NCI-H1048 (cell line): ENCODE measurements at places on chromosomes 16 and 17.

GRCh38 chr16:31273187-31273586 lies 13.4 kb downstream of the ITGAM start:
- no peak for DNase-seq

DNA sequence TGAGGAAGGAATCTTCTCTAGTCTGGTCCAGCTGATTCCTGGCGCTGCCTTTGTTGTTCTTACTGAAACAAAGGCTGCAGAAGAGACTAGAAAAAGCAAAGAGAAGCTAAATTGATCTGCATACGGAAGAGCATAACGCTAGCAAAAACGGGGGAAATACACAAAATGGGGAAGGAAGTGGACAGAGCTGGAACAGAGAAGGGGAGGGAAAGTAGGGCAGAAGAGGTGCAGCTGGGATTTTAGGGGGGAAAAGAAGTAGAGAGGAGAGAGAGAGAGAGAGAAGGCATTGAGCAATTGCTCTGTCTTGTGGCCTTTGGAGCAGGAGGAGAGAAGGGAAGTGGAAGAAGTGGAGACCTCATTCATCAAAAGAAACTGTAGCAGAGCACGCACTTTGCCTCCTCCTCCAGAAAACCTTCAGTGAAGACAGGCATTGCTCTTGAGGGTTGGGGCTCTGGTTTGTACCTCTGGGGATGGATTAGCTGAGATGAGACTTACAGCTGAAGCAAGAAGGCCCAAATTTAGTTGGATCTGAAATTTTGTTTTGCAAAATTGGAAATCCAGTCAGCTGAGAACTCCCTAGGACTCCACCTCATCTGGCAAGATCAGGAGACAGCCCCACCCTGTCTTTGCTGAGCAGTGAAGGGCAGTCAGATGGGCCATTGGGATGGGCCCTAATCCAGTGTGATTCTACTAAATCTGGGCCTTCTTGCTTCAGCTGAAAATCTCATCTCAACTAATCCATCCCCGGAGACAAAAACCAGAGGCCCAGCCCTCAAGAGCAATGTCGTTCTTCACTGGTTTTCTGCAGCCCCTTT lies 55.8 kb downstream of the CDRT4 start:
- no peak for DNase-seq

GRCh38 chr16:73923951-73924350 lies 372.7 kb upstream of the PSMD7 start:
- no peak for DNase-seq

- no peak for DNase-seq
Observed at GRCh38 chr17:64091116-64091515, 38.8 kb downstream of the ERN1 start.

DNA sequence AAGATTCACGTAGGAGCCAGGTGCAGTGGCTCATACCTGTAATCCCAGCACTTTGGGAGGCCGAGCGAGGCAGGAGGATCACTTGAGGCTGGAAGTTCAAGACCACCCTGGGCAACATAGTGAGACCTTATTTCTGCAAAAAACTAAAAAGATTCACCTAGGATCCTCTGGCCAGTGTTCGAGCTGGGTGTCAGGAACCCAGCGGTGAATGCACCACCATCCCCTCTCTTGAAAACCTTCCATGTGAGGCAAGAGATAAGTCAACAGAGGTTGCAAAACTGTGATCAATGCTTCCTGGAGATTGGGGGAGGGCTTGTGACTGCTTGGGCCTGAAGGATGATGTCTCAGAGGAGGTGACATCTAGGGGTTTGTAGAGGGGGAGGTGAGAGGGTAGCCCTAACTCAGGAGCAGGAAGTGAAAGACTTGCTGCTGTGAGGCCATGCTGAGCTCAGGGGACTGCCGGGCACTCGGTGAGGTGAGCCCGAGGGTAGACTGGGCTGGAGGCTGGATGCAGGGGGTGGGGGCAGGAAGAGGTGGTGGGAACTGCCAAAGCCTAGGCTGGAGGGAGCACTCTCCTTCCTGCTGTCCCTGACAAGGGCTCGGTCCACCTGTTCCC lies 11.7 kb downstream of the GJD3 start:
- no peak for DNase-seq

GRCh38 chr17:10045871-10046658 lies 141.0 kb upstream of the RCVRN start:
- no peak for DNase-seq

DNA sequence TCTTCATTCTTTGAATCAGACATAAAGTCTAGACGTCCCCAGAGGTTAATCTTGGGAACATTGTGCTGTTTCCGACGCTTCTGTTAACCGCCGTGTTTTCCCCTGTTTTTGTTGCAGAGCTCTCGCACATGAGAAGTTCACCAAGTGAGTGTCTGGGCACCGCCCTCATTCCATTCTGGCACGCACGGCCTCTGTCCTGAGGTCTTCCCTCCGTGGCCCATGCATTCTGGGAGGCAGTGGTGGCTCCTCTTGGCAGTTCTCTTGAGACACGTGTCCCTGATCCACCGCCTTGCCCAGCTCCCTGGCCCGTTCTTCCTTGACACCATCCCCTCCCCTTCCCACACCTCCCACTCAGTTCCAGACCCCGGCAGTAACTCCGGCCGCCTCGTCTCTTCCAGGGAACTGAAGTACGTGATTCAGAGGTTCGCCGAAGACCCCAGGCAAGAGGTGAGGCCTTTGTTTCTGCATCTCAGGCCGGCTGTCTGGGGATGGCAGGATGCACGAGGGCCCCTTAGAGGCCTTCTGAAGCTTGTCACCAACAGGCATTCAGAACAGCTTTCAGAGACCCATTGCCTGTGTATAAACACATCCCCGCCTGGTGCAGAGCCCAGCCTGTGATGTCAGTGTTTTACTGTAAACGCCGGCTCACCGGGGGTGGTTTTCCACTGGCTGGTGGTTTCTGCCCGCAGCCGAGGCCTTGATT lies 85.9 kb upstream of the PLCG2 start:
- no peak for DNase-seq

DNA sequence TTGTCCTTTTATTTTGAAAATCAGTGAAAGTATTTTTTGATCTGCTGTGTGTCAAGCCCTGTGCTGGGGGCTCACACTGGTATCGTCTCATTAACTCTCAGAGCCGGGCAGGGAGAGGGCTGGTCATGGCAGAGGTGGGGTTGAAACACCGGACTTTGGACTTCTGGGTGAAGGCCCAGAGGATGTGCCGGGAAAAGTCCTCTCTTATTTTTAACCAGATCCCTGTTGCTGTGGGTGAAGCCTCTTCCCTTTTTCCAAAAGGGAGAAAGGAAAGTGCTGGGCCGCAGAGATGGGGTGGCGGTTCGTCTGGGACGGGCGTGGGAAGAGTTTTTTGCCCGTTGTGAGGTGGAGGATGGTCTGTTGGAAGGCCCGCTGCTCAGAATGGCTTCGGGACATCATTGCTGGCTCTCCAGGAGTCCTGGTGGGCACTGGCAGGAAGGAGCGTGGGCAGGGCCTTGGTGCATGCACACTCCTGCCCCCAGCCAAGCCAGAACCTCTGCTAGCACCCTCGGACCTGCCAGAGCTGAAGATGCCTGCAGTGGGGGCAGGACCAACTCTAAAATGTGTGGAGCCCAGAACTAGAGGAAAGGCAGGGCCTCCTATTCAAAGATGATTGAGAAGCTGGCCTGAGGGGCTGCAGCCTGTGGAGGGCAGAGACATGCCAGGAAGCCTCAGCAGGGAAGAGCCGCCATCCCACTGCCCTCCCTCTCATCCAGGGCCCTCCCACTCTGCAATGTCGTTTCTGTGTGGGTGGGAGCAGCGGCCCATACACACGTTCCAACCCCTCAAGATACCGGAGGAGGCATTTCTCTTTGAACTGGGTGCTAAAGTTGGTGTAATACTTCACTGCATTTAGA lies 213.2 kb downstream of the CCDC182 start:
- DNase-seq, result no peak

GRCh38 chr16:12195296-12195695 lies 218.8 kb downstream of the SNX29 start:
- DNase-seq, result no peak

GRCh38 chr17:9702914-9703780 lies 57.8 kb downstream of the USP43 start:
- no peak for DNase-seq

- no peak for DNase-seq
Observed at GRCh38 chr16:1152123-1152638, 725 bp upstream of the CACNA1H start.

GRCh38 chr17:63842173-63842539 lies 329 bp downstream of the SMARCD2 start:
- DNase-seq, result no peak

DNA sequence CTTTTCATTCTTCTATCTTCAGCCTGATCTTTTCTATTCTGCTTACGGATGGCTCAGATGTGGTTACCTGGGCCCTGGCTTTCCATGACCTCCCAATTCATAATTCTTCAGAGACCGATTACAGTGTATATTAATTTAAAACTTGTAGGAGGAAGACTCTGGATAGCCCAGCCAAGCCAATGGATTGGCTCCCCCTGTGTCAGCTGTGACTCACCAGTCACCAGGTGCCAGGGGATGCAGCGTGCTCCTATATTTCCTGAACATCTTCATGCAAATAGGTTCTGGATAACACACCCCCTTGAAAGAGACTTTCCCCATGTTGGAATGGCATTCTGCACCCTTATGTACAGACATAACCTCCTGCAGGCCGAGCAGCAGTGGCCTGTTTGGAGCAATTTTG lies 208.3 kb upstream of the WSCD1 start:
- DNase-seq, result no peak

GRCh38 chr16:30026449-30026848 lies 3.5 kb downstream of the C16orf92 start:
- no peak for DNase-seq

DNA sequence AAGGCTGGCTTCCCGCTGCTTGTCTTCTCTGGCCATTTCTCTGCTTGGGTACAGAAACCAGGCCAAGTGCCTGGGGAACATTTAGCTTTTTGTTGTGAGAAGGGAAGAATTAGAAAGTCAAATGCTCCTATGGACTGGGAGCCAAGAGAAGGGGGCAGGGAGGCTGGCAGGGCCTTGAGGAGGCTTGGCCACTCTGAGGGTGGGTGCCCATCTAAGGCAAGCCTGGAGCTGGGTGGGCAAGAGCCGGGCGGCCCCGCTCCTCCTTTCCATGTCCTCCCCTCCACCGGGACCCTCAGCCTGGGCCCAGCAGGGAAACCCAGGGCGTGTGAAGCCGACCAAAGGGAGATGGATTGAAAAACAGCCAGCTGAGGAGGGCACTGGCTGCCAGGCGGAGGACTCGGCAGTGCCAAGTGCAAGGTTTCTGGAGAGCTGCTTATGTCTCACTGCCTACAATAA lies 69.4 kb downstream of the NTN1 start:
- DNase-seq, result no peak

DNA sequence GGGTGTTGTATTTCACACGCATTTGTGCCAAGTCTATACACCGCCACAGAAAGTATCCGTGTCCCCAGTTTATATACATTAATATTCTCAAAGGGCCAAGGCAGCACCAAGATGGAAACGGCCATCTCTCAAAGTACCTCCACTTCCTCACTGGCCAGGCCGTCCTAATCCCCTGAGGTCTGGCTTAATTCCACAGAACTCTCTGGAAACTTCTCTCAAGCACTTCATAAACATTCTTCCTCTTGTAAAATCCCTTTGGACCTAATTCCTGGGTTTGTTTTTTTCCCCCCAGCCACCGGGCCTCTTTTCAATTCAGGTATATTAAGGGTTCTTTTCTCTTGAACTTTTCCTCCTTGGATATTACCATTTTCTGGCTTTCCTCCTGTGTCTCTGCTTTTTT lies 5.1 kb upstream of the ERN1 start:
- no peak for DNase-seq

DNA sequence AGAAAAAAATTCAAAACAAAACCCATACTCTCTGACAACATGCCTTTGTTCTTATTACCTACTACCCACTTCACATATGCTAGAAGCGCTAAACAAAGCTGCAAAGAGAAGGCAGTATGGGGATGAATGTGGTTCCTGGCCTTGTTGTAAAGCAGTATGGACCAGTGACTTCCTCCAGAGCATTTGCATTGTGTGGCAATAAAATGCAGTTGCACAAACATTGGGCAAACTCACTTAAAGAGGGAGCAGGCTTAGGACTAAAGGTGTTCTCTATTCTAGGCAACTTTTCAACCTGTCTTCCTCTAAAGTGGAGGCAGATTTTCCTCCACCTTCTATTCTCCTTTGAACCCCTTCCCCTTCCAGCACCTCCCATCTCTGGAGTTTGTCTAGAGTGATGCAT lies 17.1 kb downstream of the TMIGD1 start:
- DNase-seq, result no peak

DNA sequence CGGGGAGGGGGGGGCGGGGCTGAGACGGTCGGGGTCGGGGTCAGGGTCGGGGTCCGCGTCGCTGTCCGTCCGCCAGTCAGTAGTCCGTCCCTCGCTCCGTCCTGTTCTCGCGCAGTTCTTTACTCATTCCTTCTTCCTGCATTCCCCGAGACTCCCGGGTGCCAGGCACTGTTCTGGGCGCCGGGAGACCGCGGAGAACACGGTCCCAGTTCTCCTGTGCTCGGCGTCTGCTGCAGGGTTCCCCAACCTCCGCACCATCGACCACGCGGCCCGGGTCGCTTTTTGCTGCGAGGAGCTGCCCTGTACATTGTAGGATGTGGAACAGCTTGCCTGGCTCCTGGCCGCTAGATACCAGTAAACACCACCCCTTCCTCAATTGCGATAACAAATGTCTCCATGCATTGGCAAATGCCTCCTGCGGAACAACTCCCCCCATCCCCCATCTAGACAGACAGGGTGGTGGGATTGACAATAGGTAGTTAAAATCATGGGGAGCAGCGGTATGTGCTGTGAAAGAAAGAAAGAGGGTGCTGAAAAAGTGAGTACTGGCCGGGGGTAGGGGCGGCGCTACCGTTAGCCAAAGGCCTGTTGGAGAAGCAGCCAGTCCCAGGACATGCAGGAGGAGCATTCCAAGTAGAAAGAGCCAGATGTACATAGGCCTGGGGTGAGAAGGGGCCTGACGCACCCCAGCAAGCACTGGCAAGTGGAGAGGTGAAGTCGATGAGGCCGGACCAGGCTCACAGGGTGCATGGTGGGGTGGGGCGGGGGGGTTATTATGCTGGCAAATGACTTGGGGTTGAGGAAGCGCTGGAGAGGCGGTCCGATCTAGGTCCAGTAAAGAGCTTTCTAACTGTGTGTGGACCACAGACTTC lies 631 bp downstream of the TRAF7 start:
- no peak for DNase-seq

DNA sequence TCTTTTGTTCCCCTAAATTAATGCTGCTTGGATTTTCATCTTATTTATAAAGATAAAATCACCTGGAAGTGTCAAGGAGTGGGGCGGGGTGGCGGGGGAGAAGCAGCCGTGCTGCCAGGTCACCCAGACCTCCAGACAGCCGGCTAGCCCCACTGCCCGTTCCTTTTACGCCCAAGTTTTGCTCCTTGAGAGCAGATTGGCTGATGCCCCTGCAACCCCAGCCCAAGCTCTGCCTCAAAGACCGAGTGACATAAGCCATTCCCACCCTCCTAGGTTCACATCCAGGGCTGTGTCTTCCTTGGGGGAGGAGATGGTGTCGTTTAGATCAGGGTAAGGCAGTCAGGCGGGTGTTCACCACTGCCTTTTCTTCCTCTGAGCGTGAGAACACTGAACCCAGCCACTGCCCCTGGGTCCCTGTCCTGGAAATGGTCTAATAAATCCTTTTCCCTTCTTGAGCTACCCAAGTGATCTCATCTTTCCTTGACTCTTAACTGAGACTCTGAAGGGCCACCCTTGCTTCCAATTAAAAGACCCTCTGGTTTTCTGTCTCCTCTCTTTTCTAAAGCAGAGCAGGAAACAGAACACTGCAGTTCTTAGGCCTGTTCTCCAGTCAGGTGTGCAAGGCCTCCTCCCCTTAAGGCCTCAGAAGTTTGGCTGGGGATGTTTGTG lies 5.7 kb downstream of the PDF start:
- no peak for DNase-seq

- no peak for DNase-seq
Observed at GRCh38 chr16:31568577-31569359, 41.1 kb downstream of the AHSP start.
